HFF-Myc (cell line): ENCODE measurements at places on chromosomes 6 and 20.
A peak's percentile ranks its signal among the peaks of the same experiment; 100 is the strongest.

GRCh38 chr20:13723011-13723410 lies 61.7 kb downstream of the ESF1 start:
- no peak for DNase-seq

DNA sequence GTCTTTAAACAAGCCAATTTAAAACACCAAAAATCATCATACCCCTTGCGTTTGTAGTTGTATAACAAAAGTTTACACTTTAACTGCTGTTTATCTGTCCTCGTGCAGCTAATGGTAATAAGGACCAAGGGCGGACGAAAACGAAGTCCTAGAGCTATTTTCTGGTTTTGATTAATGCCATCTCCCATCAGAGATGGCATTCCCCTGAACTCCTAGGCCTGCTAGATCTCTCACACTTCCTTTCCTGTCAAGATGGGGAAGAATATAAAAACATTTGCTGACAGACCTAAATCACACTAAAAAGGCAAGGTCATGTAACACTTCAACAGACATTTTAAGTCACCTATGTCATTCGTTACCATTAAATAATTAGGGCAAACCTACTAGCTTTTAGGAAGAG lies 9.5 kb downstream of the DEK start:
- no peak for DNase-seq

DNA sequence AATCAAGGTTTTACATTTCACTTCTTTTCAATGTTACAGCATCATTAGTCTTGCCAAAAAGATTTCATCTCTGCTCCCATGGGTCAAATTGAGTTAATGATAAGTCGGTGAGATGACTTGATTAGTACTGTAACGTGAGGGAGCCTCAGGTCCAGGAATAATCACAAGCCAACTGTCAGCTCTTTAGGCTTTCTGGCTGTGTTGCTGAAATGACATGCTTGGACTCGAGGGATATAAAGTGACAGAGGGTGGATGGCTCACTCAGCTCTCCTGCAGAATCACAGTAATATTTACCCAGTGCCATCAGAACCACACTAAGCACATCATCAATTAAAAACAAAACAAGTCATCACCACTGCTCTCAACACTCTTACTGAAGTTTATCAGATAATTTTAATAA lies 196.2 kb upstream of the THEMIS start:
- no peak for DNase-seq

GRCh38 chr20:63274381-63275228 lies 2.0 kb downstream of the ARFGAP1 start:
- DNase-seq: no peak

DNA sequence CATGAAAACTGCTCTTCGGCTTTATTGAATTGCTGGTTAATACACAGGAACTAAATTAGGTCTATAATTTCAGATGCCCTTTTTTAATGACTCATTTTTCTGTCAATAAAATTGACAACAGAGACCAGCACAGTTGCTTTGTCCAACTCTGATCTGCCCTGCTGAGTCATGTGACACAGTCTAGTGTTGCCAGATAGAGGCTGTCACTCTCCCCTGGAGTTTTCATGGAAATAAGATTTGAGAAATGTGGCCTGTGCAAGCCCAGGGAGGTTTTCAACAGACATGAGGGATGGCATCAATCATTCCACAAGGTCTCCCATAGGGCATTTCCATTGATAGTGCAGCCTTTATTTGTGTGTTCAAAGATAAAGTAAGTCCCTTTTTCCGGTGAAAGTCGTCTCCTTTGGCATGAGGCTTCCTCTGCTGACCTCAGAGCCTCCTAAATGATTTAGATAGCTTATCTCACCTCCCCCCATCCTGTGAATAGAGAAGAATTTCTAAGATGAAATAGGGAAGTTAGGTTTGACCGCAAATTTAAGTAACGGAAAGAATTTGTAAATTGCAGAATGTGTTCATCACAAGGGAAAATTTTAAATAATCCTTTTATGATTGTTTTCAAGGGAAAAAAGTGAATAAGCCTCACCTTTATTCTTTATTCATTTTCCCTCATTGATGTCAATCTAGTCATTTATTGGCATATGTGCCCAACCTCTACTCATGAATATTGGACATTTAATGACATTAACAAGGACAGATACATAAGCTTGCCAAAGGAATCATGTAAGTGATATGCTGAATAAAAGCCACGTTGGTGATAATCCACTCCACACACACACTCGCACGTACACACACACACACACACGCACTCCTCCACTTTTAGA lies 277.7 kb downstream of the ADGB start:
- no peak for DNase-seq

- no peak for DNase-seq
These were observed 182.5 kb downstream of the SYNDIG1 start for GRCh38 chr20:24651976-24652345.

DNA sequence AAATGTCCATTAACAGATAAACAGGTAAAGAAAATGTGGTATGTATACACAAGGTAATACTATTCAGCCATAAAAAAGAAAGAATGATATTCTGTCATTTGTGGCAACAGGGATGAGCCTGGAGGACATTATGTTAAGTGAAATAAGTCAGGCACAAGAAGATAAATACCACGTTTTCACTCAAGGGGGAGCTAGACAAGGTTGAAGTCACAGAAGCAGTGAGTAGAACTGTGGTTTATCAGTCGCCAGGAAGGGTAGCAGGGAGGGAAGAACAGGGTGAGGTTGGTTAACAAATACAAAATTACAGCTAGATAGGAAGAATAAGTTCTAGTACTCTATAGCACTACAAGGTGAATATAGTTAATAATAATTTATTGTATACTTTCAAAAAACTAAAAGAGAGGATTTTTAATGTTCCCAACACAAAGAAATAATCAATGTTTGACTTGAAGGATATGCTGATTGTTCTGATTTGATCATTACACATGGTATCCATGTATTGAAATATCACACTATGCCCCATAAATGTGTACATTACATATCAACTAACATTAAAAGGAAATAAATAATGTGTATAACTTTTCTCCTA lies 21.1 kb downstream of the RTN4IP1 start:
- DNase-seq: peak; percentile 32

DNA sequence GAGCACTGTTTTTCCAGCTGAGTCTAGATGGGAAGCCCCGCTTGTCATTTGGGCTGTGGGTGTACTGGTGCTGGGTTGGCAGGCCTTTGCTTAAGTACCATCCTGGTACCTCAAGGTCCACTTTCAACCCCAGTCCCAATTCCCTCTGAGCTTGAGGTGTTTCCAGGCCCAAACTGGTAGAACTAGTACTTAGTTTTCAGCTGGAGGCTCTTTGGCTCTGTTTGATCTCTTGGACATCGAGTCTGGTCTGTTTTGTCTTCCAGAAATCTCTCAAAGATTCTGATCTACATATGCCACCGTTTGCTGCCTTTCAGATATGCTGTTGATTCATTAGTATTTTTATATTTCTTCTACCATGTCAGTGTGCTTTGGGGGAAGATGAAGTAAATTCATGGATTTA lies 61.8 kb upstream of the GNRH2 start:
- no peak for DNase-seq

DNA sequence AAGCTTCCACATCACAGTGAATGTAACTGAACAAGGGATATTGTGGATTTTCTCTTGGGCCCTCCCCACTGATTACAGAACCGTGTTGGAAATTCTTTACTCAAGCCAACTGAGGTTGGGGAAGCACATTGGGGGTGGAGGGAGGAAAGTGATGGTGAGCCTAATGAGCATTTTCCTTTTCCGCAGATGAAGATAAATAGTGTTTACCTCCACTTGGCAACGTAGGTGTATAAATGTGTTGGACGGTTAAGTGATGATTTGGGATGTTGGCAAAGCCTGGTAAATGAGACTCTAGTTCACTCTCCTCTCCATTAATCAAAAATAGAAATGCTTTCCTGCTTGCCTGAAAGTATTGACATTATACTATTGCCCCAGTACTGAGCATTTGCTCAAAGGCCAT lies 27.1 kb upstream of the NRN1 start:
- DNase-seq: no peak

DNA sequence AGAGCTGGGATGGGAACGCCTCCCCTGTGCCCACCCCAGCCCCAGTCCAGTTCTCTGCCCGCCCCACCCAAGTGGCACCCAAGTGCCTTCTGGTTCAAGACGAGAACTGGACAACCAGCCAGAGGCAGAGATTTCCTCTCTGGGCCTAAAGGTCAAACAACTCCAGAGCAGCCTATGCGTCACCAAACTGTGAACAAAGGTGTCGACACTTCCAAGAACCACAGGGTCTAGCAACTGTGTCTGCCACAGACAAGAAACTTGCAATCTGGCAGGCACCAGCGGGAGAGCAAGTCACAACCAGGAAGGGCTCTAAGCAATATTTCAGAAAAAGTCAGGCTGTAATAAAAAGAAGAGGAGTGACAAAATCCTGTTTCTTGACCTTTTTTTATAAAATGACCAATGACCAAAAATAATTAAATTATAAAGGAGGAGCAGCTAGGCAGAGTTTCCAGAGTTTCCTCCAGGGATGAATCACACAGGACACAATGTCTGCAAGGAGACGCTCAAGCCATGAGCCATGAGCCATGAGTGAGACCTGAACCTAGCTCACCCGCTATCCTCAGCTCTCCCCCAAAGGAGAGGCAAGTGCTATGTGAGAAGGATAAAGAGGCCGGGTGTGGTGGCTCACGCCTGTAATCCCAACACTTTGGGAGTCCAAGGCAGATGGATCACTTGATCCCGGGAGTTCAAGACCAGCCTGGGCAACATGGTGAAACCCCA lies 11.1 kb downstream of the EDEM2 start:
- no peak for DNase-seq

DNA sequence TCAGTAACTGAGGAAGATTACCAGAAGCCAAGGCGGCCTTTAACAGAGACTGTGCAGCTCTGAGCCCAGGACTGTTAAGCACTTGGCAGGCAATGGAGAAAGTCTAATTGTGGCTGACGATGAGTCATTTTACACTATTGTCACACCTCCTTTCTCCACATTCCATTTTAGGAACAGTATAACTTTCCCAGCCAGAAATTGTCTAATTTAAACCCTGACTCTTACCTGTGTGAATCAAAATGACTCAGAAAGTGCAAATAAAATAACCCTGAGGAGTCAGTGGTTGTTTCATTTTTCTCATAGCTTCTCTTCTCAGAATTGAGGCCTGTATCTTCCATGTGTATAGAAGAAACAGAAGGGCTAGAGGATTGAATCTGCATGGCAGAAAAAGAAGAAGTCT lies 40.0 kb upstream of the OPN5 start:
- DNase-seq: no peak
